ENCODE measurements at places on chromosomes 12 and 14.

- DNase-seq, result no peak
These were observed 325 bp upstream of the CLIP1 start for GRCh38 chr12:122422730-122423257.

DNA sequence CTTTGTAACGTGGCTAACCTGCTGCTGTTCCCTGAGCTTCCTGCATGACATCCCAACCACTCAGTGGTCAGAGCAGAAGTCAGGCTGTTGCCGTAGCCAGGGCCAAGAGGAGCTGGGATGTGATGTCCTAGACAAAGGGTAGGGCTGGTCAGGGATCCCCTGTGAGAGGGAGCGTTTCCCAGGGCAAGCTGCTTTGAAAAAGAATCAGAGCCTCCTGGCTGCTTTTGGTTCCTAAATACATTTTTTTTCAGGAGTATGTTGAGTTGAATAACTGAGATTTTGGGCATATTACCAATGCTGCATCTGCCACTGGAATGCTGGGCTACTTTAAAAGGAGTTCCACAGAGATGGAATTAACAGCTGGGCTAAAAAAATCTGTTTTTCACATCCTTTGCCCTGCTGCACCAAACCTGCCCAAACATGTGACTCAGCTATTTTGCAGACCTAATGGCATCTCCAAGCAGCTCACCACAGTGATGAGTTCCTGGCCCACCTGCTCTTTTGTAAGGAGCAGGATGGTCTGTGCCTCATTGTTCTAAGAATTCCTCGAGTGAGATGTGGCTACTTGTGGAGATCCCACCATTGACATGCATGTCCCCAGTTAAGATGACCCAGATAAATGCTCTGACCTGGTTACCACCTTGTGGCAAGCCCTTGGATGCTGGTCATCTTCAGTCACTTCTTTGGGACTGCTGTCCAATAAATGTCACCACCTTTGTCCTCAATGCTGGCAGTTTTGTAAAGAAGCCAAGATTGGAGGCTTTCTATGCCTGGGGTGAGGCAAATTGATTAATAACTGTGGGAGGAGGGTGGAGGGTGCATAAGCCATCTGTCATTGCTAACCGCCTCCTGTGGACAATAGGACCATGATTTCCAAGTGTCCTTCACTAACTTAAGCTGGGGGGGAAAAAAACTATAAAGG is 24.1 kb downstream of the ANKRD13A start:
- no peak for DNase-seq

GRCh38 chr14:21063479-21063878 is 5.9 kb downstream of the RNASE8 start:
- DNase-seq, result no peak

DNA sequence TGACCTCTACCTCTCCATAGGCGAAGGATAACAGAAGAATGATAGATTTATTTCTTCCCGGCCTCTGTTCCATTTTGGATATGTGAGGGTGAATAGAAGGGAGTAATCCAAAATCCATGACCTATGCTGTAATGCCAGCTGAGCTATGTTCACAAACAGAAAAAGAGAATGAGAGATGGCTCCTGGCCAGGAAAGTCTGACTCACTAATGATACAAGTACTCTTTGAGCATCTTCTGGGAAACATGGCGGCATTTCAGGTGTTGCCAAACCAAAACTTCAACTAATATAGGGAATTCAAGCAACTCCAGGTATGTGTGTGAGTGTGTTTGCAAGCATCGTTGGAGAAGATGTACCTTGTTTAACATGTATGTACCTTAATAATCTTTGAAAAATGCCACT is 55.1 kb downstream of the MED13L start:
- no peak for DNase-seq

DNA sequence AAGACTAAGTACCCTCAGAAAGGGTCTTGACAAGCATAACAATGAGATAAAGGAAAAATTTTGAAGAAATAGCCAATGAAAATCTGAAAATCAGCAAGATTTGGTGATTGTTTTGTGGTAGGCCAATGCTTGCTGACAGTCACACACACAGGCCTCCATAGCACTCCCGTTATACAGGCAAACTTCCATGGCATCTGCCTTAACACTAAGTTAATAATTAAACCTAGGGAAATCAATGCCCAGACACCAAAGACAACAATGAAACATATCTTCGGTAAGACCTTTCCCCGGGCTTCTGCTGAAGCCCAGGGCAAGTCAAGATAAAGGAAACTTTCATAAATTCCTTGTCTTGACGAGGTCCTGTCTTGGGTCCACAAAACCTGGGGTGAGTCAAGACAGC is 18.6 kb upstream of the RERGL start:
- no peak for DNase-seq

DNA sequence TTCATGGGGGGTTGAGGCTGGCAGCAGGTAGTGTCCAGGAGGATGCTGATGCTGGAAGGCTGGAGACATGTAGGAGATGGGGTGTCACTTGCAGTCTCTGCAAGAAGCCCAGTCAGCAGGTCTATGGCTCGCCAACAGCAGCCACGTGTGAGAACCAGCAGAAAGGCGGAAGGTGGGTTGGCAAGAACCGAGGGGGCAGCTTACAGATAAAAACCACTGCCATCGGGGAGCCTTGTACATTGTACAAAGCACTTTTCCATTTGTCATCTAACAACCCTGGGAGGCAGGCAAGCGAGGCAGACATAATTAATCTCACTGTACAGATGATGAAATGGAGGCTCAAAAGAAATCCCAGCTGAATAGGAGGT is 167.2 kb downstream of the KCNA5 start:
- no peak for DNase-seq

DNA sequence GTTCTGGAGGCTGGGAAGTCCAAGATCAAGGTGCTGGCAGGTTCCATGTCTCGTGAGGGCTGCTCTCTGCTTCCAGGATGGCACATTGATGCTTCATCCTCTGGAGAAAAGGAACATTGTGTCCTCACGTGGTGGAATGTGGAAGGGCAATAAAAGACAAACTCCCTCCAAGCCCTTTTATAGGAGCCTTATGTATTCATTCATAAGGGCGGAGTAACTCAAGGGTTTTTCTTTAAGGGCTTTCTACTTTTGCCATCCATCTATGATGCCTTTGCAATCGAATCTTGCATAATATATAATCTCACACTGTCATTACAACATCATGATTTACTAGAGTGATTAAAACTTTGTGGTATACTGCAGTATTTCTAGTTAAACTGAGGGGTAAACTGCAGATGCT is 132.7 kb upstream of the DDHD1 start:
- no peak for DNase-seq

- DNase-seq, result no peak
These were observed 41.0 kb upstream of the DICER1 start for GRCh38 chr14:95198320-95198719.

DNA sequence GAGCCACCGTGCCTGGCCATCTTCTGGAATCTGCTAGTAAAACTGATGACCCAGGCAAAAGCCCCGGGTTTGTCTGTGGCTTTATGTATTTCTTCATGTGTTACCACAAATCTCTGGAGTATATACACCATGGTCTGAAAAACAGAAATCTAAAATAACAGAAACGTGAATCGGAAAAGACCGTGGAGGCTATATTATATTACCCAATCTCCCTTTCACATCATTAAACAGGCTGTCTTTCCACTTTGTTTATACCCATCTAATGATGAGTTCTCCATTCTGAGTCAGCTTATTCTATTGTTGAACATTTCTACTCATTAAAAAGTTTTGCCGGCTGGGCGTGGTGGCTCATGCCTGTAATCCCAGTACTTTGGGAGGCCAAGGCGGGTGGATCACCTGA is 9.5 kb upstream of the AJUBA start:
- DNase-seq, result no peak

DNA sequence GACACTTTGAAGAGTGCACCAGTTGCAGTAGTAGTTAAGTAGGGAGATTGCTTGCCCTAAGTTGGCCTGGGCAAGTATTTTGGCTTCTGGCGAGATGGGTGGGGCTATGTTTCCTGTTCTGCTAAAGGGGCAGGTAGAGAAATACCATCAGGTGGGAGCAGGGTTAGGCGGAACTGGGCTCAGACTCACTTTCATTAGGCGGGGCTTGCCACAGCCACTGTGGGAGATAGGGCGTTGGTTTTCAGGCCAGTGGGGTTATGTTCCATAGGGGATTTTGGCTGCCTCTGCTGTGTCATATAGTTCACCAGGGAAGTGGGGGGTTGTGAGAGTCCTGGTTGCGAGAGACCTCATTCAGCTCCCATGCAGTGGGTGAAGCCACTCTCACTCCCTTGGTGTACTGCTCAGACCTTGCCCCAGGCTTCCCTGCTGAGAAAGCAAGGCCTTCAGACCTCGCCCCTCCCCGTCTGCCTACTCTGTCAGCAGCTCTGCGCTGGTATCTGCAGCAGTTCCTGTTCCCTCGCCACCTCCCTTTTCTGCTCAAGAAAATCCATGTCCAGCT is 43.3 kb downstream of the AEBP2 start:
- DNase-seq, result peak; percentile 32

DNA sequence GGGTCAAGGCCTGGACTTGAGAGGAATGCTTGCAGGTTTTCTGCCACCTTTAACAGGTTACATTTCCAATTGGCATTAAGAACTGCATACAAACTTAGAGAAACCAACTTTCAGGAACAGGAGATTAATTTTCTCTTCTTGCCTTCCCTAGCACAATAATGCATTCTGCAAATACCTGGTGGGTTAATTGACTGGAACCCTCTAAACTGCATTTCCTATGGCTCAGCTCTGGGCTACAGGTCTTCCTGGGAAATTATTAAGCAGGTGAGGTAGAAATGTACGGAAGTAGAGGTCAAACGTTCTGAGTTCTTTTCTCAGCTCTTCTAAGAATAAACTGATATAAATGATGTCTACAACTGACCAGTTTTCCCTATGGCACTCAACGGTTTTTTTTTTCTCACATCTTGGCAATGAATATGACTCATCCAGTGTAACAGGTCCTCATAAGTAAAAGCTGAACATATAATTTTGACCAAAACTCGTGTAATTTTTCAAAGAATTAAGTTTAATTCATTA is 144.9 kb upstream of the PELI2 start:
- no peak for DNase-seq

DNA sequence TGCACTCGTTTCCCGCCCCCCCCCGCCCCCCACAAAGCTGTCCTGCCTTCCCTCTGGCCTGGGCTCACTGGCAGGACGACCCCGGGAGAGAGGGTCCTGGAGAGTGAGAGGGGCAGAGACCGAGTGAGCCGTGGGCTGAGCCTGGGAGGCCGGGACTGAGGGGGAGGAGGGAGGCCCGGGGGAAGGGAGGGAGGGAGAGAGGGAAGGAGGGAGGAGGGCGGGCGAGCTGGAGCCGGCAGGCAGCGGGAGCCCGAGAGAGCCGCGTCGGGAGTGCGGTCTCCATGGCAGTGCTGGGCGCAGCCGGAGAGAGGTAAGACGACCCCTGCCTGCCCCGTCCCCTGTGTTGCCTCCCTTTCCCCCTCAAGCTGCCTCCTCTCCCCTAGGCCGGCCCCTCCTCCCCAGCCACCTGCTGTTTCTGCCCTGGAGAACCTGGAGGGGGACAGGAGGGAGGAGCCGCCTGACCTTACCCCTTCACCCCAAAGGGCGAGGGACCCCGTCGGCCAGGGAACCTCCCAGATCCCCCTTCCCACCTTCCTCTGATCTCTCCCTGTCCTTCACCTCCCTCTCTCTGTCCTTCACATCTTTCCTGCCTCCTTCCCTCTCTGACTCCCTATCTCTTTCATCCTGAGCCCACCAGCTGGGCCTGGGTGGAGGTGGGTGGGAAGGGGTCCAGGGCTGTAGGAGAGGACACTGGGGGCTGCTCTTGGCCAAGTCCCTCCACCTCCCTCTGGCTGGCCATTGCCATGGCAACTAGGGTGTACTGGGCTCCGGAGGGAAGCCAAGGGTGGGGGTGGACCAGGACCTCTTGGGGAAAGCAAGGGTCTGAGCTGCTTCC is at the start of gene GPR162:
Gene GPR162, plus strand, starts transcription at position 231 of the 835 bp plus-strand sequence. CDS start 2,078 bp downstream, outside the sequence.
- no peak for DNase-seq

DNA sequence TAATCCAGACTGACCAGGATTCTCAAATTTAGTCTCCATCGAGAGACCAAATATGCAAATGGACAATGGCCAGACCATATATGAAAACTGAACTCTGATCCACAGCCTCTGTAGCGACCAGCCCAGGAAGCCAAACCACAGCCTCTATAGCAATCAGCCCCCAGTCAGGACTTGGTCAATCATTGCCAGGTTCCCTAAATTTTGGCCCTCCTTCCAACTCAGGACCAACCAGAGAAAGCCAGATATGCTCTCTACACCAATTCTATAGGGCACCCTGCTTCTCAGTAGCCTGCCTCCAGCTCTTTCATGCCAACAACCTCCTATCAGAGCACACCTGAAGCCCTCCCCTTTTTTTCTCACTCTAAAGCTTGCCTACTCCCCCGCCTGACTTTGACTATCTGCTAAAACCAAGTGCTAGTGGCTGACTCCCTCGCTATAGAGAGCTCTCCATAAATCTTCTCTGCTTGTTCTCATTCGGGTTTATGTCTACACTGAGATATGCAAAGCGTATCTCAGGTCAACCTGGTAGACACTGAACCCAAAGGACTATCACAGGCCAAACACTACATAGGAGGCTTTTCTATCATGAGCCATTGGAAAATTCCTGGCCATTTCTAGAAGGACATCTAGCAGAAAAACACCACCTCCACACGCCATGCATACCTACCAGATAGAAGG is 110.5 kb upstream of the FUT8 start:
- no peak for DNase-seq

DNA sequence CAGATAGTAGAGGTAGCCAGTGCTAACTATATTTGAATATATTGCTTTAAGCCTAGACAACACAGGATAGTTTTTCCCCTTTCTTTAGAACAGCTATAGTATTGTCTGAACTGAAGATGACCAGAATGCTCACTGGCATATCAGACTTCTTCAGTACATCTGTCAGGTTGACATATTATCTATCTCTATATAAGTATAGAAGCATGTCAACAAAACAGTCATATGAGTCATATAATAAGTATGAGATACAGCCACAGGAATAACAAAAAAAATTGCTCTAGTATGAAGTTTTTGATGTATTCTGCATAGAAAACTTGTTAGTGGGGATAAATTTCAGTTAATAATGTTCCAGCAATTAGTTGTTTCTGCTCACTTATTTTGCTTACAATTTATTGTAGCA is 767.7 kb downstream of the LRFN5 start:
- no peak for DNase-seq

- no peak for DNase-seq
These were observed 123.2 kb downstream of the GPR135 start for GRCh38 chr14:59341858-59342477.

DNA sequence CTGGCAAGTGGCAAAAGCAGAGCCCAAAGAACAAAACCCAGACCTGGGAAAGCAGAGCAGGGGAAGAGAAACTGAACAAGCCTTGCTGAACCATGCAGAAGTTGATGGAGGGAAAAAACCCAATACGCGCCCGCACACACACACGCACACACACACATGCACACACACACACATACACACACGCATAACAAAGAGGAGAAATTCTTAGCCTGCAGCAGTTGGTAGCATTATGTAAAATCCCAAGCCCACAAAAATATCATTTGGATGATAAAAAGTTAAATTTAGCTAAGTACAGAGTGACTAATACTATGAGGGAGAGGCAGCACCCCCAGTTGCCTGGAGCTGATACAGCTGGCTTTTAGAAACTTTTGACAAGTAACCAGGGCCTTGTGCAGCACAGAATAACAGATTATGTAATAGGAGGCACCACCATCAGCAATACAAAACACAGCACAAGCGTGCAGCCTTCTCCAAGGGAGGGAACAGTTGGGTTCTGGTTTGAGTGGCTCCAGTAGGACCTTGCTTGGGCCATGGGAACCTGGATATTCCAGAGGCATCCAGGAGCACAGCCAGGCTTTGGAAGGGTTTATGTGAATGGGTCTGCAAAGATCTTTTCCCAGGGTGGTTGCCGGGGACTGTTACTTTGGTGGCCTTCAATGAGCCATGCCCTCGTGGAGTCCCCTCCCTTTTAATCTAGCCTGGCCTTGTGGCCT is 35.3 kb downstream of the PITPNM2 start:
- DNase-seq, result no peak

All from CD4-positive, alpha-beta memory T cell (primary cell).